HT-29 (cell line): ENCODE measurements at places on chromosomes 12 and 14. TPM values are rescaled to one million over a fixed set of nuclear protein-coding genes. Genes with fewer than 3 reads are reported as not detected.

DNA sequence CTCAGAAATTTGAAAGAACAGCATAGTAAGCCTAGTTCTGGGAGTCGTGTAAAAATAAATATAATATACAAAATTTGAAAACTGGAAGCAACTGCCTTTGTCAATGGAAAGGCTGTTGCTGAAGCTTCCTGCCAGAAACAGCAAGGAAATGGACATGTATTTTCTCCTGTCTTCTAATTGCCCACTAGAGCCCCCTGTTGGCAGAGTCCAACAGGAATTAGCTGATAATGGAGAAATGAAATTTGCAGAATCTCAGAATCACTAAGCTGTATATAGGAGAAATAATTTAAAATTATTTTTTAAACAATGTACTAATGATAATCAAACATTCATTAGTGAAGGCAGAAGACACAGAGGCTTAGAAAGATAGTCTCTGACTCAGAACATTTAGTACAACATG is 414.8 kb downstream of the SLC6A15 start:
- peak; percentile 43 for DNase-seq

The ARL1 gene
- total RNA-seq = 29.6 and 32.6 TPM in 2 replicates

DNA sequence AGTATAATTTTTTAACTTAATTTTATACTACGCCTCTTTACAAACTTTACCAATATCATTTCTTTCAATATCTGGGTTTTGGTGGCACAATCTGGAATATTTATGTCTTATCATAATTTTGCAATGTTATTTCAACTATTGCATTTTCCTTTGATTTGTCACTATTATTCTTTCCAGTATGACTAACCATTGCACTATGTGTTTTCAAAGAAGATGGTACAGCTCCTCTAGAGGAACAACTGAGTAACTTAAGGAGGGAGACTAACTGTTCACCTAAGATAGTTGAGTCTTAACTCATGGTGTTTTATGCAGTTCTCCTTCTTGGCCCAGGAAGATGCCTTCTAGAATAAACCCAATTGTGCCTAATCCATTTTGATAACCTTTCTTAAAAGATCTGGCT is 60.5 kb upstream of the KIF21A start:
- DNase-seq = no peak

DNA sequence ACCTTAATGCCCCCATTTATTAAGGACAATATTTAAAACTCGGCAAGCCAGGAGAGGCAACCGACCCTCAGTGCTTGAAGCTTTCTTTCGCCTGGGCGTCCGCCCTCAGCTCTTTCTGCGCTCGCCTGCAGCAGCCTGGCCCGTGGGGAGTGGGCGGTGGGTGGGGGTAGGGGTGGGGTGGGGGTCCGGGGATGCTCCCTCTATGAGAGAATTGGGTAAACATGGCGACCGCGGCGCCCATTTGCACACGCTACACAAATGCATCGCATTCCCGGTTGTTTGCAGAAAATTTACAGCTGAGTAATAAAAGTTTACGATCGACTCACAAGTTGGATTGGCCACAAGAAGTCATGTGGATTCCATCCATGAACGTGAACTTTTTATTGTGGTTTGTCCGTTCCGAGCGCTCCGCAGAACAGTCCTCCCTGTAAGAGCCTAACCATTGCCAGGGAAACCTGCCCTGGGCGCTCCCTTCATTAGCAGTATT is 7.7 kb downstream of the HOXC8 start:
- DNase-seq = peak; percentile 79

DNA sequence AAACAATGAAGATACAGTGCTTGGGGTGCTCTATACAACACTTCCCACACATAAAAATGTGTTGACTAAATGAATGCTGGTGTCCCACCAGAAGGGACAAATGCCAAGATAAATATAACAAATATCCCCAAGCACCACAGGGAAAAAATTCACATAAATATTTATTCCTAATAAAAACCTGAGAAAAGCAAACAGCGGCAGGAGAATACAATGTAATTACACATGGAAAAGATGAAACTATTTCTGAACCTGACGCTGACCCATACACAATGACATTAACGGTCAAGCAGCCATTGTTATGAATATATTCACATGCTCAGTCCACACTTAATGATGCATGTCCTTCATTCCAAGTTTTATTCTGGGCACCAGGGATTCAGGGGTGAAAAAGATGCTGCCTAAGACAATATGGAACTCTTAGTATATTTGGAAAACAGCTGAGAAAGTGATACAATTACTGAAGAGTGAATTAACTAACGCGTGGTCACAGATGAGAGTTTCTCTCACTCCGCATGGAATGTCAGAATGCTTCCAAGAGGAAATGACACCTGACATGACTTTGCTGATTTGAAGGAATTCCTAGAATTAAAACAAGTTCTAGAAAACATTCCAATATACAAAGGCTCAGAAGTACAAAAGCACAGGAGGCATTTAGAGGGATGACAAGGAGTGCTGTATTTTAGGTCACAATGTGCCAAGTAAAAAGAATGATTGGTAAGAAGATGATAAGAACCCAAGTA is 27.9 kb upstream of the PTPRR start:
- DNase-seq = no peak

The SCNN1A gene
- total RNA-seq = 161 and 221 TPM in 2 replicates

The P2RX7 gene
- not detected in 2 replicates for total RNA-seq

DNA sequence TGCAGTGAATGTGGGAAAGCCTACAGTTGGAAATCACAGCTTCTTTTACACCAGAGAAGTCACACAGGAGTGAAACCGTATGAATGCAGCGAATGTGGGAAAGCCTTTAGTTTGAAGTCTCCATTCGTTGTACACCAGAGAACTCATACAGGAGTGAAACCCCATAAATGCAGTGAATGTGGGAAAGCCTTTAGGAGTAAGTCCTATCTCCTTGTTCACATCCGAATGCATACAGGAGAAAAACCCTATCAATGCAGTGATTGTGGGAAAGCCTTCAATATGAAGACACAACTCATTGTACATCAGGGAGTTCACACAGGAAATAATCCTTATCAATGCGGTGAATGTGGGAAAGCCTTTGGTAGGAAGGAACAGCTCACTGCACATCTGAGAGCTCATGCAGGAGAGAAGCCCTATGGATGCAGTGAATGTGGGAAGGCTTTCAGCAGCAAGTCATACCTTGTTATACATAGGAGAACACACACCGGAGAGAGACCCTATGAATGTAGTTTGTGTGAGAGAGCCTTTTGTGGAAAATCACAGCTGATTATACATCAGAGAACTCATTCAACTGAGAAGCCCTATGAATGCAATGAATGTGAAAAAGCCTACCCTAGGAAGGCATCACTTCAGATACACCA is 24.6 kb downstream of the ZNF26 start:
- DNase-seq = no peak

DNA sequence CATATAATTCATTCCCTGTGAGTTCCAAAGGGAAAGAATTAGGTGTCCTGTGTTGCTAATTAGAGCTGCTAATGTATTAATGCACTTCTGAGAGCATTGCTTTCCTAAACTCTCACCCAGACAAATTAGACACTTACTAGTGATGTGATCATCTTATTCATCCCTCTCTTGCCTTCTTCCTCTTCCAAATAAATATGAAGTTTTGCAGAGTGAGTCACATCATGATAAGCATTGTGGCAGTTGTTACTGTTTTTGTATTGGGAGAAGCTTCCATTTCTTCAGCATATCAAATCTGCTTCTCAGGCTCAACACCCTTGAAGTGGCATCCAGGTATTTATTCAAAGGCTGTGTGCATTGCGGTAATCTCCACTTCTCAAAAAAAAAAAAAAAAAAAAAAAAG is 37.3 kb upstream of the E2F7 start:
- no peak for DNase-seq

- no peak for DNase-seq
Observed at GRCh38 chr12:12747278-12747677, 30.1 kb downstream of the CDKN1B start.

DNA sequence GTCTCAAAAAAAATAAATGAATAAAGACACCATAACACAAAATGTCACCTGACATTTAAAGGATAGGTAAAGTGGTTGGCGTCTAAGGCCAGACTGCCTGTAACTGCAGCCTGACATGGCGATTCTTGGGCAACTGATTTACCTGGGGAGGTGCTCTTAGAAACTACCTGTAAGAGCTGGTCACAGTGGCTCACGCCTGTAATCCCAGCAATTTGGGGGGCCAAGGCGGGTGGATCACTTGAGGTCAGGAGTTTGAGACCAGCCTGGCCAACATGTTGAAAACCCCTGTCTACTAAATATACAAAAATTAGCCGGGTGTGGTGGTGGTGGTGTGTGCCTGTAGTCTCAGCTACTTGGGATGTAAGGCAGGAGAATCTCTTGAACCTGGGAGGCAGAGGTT is 8.4 kb downstream of the RPL6 start:
- no peak for DNase-seq

DNA sequence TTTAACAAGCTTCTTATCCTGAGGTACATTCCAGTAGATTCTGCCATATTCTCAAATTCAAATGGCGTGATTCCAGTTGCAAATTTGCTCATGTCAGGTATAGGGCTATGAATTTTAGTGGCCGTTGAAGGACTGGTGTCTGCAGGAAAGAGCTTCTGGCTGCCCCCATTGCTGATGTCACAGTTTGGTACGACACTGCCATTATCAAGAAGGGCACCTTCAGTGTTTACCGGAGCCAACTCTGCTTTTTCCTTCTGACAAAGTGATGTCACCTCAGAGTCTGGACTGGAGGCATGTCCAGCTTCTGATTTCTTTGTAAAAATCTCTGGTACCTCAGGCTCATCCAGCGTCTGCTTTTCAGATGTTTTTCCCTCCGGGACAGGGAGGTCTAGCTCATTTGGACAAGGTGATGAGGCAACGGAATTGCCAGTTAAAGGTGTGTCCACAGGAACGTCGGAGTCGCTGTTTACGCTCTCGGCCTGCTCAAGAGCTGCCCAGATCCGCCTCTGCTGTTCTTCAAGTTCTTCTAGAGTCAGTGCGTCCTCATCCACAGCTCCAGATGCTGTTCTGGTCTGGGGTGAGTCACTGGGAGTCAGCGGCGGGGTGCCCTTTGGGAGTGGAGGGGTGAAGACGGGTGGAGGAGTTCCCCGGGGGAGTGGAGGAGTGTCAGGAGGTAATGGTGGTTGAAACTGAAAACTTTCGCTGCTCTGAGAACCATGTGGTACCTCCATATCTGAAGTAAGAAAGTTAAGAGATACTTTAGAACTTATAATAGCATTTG is 27.0 kb downstream of the ZCCHC8 start:
- DNase-seq = no peak

GRCh38 chr14:75264036-75264435 is 14.6 kb upstream of the FOS start:
- no peak for DNase-seq

The ERGIC2 gene
- 25.2 and 31.4 TPM in 2 replicates for total RNA-seq

DNA sequence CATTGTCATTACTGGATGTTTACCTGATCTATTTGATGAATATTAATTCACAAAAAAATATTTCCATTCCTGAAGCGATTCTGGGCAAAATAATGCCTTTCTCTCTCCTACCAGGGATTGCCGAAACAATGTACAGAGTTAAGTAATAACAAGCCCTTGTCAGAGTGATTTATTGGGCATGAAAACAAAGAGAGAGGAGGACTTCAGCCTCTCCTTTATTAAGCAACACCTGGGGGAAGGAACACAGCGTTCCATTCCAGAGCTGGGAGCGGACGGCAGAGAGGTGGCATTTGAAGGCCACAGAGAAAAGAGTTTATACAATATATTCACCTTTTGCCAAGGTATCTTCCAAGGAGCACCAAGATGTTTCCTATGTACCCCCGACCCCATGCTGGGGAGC is 165.8 kb downstream of the KSR2 start:
- DNase-seq = peak; percentile 17

DNA sequence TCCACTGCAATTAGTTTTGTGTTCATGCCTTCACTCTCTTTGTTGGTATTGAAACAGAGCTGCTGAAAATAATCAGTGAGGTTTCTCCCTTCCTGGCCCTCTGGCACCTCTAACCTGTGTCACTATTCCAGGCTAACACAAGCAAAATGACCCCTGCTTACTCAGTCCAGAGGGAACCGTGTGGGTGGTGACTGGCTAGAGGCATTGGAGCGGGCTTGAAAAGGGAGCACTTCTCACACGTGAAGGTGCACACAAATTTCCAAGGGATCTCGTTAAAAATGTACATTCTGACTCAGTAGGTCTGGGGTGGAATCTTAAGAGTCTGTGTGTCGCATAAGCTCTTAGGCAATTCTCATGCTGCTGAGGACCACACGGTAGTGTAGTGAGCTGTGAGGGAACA is 1.3 kb upstream of the SLC24A4 start:
- no peak for DNase-seq

- no peak for DNase-seq
Observed at GRCh38 chr12:98090731-98091130, 424.7 kb upstream of the TMPO start.

- no peak for DNase-seq
Observed at GRCh38 chr14:100590726-100591452, 3.7 kb upstream of the BEGAIN start.

DNA sequence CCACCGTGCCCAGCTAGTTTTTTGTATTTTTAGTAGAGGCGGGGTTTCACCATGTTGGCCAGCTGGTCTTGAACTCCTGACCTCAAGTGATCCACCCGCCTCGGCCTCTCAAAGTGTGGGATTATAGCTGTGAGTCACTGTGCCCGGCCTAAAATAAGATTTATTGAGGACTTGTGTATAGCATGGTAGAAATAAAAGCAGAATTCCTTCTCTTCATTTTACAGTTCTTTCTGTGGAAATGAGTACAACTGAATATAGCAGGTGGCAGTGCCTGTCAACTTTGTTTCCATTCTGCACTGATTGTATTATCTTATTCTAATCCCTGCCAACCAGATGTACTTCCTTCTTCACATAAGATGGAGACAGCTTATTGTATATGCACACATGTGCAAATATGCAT is 41.0 kb downstream of the DIP2B start:
- peak; percentile 52 for DNase-seq

DNA sequence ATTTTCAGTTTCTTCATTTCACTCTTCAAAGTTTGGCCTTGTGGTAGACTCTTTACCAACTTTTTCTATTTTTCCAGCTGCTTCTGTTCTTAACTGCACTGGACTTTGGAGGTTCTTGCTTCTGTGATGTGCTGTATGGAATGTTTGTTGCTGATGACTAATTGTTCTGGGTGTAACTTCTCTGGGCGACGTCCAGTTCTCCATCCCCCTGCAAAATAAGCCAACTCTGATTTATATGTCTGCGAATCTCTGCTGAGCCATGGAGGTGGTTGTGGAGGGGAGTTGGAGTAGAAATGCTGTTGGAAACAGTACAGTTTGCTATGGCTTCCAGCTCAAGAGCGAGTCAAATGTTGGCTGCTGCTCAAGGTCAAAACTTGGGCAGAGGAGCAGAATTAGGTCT is 113.9 kb upstream of the DYRK2 start:
- DNase-seq = peak; percentile 34
